Stimulated activated CD4-positive, alpha-beta T cell treated with anti-CD3 and anti-CD28 coated beads, Interleukin-12 subunit alpha, Interleukin-12 subunit beta, amount 100 ng/mL, for 48 hours (primary cell): ENCODE measurements at places on chromosomes 3 and 15.

DNA sequence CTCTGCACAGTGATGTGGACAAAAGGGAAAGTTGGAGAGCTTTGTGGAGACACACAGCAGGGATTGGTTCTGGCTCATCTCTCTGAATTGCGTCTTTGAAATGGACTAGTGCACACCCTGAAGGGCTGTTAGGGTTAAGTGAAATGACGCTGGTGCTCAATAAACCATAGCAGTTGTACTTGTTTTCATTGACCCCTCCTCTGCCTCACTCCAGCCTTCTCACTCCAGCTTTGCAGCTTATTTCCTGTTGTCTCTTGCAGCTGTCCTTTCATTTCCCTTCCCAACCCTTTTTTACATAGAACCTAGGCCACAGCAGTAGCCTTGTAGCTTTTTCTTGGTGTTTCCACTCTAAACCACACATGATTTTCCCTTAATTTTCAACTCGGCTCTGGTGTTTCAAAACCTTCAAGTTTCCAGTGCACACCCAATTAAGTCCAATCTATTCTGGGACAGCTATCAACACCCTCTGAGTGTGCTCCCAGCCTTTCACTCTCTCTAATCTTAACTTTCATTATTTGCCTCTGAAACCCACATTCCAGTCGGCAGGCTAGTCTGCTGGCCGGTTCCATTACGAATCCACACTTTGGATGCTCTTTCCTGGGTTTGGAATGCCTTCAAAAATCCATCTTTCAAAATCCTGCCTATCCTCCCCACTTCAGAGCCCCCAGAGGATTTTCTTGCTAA lies 6.4 kb downstream of the C3orf52 start:
- no peak for DNase-seq

DNA sequence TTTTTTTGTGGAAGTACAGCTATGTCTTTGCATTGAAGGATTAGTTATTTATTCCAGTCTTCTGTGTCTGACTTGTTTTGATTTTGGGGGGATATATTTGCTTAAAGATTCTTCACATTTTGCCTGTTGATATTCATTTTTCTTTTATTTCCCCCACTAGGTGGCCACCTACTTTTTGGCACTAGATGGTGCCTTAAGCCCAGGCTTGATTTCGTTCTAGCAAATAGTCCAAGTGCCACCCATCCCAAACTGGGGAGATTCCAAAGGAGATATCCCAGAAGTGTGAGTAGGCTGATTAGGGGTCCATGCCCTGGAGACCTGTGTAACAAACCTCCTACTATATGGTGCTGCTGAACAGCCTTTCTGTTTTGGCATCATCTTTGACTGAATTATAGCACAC lies 80.0 kb upstream of the SPATA16 start:
- DNase-seq = no peak

GRCh38 chr15:91946581-91947292 lies 93.2 kb downstream of the SLCO3A1 start:
- no peak for DNase-seq

- DNase-seq = no peak
These were observed 112.2 kb upstream of the FAN1 start for GRCh38 chr15:30791239-30792175.

GRCh38 chr3:46604127-46604526 lies 8.2 kb upstream of the FAM240A start:
- DNase-seq = no peak

GRCh38 chr15:89576417-89576773 lies 1.1 kb downstream of the TICRR start:
- no peak for DNase-seq

GRCh38 chr3:182148360-182148759 lies 436.6 kb downstream of the SOX2 start:
- DNase-seq = no peak

DNA sequence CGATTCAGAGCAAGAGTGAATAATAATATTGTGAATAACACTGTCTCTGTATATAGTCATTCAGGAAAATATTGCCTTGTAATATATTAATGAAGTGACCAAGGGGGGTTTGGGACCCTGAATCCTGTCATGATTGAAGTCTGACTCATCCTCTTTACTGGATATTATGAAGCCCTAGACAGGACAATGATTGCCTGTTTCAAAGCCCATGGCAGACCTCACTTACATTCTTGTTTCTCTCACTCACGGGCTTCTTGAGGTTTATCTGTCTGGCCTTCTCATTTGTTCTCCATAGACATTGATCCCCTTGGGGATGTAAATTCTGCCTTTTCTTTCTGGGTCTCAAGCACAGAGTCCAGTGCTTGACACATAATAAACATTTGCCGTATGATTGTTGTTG lies 449.3 kb upstream of the THRB start:
- no peak for DNase-seq
